ENCODE measurements at places on chromosomes 3 and 15.

- DNase-seq: no peak
Observed at GRCh38 chr3:79175870-79176269, 591.9 kb downstream of the ROBO1 start.

GRCh38 chr3:10957976-10958749 is 34.4 kb upstream of the SLC6A1 start:
- peak; percentile 31 for DNase-seq

GRCh38 chr3:110504401-110504800 is 567.2 kb upstream of the NECTIN3 start:
- peak; percentile 8 for DNase-seq

DNA sequence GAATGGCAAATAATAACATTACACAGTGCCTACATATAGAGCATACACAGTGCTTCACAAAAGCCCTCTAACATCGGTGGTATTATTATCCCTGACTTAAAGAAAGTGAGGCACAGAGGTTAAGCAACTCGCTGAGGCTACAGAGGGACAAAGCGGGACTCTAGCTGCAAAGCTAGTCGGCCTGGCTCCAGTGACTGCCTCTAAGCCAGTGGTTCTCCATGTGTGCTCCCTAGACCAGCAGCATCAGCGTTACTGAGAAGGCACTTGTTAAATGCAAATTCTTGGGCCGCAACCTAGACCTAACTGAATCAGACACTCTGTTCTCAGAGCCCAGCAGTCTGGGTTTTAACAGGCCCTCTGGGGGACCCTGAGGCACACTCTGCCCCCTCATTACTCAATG is 33.1 kb upstream of the LIPC start:
- DNase-seq: no peak

DNA sequence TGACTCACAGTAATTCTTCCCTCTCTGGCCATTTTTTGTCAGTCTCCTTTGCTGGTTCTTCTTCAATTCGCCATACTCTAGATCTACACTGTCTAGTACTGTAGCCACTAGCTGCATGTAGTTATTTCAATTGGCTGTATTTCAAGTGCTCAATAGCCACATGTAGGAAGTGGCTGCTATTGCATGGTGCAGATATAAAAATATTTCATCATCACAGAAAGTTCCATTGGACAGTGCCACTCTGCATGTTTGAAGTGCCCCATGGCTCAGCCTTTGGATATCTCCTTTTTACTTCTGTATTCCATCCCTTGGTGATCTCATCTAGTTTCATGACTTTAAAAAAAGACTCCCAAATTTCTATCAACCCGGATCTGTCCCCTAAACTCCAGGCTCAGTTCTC is 22.1 kb downstream of the PPP2R3A start:
- no peak for DNase-seq
